Keratinocyte (primary cell): ENCODE measurements at places on chromosomes 5 and 9.
A peak's percentile ranks its signal among the peaks of the same experiment; 100 is the strongest.

DNA sequence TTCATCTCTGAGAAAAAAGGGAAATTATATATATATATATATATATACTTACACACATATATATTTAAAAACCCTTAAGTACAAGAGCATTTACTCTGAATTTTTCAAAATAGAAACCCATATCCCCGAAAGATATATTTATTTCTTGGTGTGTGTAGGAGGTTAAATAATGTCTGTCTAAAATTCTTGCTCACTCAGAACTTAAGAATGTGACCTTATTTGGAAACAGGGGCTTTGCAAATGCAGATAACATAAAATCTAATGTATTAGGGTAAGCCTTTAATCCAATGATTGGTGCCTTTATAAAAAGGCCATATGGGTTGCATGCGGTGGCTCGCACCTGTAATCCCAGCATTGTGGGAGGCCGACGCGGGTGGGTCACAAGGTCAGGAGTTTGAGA, 517.3 kb upstream of the TLE4 start:
- no peak for DNase-seq

DNA sequence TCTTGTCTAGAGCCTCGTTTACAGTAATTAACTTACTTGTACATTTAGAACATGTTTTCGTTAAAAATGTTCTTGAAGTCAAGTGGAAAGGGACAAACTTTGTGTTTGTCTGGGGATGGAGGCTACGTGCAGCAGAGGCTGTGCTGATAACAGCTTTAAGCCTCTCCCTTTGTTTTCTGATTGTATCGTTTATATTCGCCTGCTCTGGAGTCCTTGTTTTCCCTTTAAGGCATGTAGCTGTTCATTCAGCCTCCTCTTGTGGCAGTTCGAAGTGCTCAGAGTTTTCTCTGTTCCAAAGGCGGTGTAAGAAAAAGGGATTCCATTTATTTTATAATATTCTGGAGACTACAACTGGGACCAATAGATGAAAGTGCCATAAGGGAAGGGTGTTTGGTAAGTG, 1.9 kb downstream of the SLC36A1 start:
- DNase-seq, result no peak

- no peak for DNase-seq
These were observed 12.7 kb upstream of the GOLM1 start for GRCh38 chr9:86112057-86112456.

GRCh38 chr5:136006761-136007251, 22.0 kb upstream of the TGFBI start:
- peak; percentile 95 for DNase-seq

GRCh38 chr5:173020154-173020581, 36.0 kb upstream of the CREBRF start:
- DNase-seq, result no peak

- DNase-seq, result no peak
These were observed 14.0 kb downstream of the SNX18 start for GRCh38 chr5:54531546-54531945.

GRCh38 chr5:180284149-180284548, 7.7 kb downstream of the MAPK9 start:
- DNase-seq, result no peak

DNA sequence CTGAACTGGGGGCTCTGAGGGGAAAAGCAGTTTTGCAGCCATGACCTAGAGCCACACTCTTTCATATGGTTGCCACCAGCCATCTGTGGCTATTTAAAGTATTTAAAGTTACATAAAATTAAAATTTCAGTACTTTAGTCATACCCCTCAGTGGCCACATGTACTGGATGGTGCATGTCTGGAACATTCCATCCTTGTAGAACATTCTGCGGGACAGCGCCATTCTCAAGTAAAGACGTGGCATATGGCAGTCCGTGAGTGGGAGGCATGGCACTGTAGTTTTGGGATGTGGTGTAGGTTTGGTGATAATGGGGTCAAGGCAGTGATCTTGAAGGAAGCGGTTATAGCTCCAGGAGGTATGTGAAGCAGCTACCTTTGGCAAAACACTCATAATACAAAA, 61.4 kb upstream of the NFIL3 start:
- no peak for DNase-seq

- no peak for DNase-seq
These were observed 11.8 kb downstream of the FAM163B start for GRCh38 chr9:133597316-133597957.

DNA sequence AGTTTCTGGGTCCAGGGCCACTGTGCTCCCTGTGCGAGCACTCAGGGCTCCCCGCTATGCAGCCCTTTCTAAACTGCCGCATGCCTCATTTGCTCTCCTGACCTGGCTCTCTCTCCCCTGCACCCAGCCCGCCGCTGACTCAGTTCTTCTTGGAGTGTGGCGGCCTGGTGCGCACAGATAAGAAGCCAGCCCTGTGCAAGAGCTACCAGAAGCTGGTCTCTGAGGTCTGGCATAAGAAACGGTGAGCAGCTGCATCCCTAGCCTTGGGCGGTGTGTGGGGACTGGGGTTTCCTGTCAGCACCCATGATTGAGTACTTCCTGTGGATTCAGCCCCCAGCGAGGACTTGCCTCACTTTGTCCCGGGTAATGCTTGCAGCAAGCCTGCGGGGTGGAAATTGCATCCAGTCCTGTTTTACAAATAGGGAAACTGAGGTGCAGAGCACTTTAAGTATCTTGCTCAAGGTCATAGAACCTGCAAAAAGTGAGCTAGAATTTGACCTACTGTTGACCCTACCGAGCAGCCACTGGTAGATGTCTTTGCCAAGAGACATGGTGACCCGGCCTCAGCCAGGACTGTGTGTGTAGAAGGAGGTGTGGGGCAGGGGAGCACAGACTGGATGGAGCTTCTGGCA, 27.9 kb downstream of the USP20 start:
- DNase-seq, result no peak

DNA sequence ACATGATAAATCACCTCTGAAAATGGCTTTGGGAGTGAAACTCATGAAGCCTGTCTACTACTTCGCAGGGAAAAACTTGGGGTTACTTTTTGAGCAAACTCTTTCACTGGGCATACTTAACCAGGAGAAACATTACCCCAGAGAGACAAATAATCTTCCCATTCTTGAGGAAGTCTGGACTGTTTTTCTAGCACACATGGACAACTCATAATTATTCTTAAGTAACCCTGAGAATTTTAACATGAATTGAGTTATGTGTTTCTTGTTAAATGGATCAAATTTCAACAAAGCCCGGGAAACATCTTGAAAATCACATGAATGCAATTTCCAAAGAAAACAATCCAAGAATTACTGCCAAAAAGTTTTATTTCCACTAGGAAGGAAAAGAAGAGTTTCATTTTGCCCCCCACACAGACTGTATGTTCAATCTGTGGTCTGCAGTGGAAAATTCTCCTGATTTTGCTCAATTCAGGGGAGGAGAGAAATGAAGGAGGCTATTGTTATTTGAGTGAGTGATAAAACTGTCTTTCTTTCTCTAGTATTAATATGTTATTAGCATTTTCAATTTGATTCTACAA, 564.8 kb upstream of the CLINT1 start:
- no peak for DNase-seq

DNA sequence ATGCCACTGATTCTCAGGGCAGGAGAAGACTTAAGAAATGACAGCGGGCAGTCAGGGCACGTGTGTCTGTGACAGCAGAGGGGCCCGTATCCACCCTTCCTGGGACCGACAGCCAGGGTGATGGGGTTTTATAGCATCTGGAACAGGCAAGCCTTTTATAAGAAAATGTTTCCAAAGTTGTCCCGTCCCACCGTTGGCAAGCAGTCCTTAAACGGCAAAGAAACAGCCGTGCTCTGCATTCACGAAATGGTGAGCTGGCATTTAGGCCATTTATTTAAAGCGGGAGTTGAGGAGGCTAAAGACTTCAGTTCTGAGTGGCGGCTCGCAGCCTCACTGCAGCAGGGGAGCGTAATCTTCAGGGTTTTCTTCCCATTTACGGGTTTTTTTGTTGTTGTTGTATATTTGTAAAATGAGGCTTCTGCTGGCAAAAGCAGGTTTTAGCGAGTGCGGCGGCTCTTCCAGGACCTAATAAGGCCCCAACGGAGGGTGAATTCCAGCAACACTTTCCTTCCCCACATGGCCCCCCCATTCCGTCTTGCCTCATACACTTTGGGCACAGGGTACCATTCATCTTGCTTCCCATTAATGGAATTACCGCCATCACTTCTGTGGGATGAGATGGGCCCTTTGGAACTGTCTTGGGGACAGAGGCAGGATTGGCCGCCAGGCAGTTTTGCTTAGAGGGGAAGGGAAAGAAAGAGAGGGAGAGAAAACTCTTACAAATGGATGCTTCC, 15.8 kb downstream of the NEK6 start:
- DNase-seq, result no peak
